Thoracic aorta (tissue), 2 donors: ENCODE measurements at places on chromosomes 12 and 14. TPM values are rescaled to one million over a fixed set of nuclear protein-coding genes. Genes with fewer than 3 reads are reported as not detected.

Gene KERA
- total RNA-seq: not detected

DNA sequence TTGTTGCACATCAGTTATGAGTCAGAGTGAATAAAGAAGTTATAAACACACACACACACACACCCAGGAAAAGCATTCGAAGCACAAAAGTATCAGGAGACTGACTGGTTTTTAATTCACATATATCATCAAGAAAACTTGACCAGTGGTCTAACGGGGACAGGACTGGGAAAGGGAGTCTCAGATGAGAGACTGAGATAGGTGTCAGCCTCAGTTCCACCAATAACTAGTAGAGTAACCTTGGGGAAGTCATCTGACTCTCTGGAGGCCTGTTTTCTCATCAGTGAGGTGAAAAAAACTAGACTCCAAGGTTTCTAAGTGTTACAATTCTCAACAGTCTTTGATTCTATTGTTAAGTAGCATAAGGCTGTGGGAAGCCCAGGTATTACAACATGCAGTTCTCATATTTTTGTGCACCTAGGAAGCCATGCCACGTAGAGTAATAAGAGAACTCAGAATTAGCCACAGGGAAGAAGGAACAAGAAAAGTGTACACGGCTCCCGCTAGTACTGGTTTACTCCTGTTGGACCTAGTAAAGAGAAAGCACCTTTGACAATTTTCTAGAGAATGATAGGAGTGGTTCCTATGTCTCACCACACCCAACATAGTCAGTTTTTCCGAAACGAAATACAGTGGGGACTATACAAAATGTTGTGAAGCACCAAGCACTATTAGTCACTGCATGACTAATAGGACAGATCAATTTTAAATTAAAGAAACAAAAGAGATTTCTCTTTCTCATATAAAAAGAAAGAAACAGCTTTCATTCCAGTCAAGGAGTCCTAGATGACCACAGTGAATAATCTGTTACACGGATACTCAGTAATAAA is 5.0 kb downstream of the PPTC7 start:
- H3K4me1 ChIP-seq: peaks cover 24% of the 10 kb centered on the region
- H3K27me3 ChIP-seq: no peaks in the 10 kb centered on the region
- DNase-seq: no peak
- H3K4me3 ChIP-seq: no peak overlapping the region
- H3K27ac ChIP-seq: no peak overlapping the region
- no peaks in the 10 kb centered on the region for H3K36me3 ChIP-seq

Gene REC8
- total RNA-seq: 13.1 TPM

DNA sequence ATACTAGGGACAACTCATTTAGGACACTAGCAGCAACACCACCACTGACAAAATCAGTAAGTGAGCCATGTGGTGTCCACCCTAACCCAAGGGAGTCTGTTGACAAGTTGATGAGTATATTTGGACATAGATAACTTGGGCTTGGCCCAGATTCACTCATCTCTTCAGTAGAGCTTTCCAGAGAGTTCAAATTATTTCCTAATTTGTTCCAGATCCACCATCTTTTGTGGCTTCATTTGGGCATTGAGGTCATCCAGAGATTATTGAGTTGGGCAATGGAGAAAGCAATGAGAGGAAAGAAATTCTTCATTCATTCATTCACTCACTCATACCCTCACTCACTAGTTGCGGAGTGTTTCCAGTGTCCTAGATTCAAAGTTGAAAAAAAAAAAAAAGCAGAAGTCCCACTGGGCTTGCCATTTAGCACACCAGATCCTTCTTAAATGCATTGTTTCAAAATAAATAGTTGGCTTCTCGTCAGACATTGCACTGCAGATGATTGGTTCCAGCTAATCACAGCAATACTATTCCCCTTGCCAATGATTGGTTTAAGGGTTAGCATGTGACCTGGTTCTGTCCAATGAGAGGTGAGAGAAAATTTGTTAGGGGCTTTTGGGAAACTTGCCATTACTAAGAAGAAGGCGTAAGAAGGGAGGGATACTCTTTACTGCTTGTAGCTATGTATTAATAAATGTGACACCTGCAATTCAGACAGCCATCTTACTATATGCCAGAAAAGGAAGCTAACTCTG is 31.8 kb upstream of the WSCD2 start:
- H3K4me3 ChIP-seq: no peak overlapping the region
- no peak overlapping the region for H3K27ac ChIP-seq
- DNase-seq: no peak
- H3K27me3 ChIP-seq: no peaks in the 10 kb centered on the region

DNA sequence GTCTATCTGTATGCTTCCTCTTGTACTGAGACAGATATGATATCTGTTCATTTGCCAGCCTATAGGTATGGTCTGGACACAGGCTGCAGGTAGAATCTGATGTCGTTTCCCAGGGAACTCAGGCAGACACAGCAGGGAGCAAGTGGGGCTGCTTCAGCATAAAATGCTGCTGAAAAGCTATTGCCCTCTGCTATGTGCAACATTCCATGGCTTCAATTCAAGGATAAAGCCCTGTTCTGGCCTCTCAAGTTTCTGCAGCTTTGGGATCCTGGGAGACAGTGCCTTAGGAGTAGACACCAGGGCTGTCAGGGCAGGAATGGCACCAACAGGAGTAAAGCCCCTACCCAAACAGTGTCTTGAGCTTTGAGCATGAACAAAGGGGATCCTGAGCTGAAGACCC is 173.5 kb downstream of the SLC41A2 start:
- no peak overlapping the region for H3K4me3 ChIP-seq
- H3K4me1 ChIP-seq: no peaks in the 10 kb centered on the region

GRCh38 chr12:111283966-111284365 is 84.9 kb downstream of the PHETA1 start:
- DNase-seq: no peak
- no peaks in the 10 kb centered on the region for H3K4me1 ChIP-seq
- no peaks in the 10 kb centered on the region for H3K27me3 ChIP-seq
- H3K27ac ChIP-seq: no peak overlapping the region
- no peaks in the 10 kb centered on the region for H3K36me3 ChIP-seq
- H3K4me3 ChIP-seq: no peak overlapping the region

GRCh38 chr14:77605392-77605972 is 11.0 kb downstream of the SPTLC2 start:
- H3K27me3 ChIP-seq: no peaks in the 10 kb centered on the region
- H3K4me3 ChIP-seq: no peak overlapping the region
- H3K36me3 ChIP-seq: no peaks in the 10 kb centered on the region
- H3K4me1 ChIP-seq: no peaks in the 10 kb centered on the region
- H3K27ac ChIP-seq: no peak overlapping the region
- no peak for DNase-seq

DNA sequence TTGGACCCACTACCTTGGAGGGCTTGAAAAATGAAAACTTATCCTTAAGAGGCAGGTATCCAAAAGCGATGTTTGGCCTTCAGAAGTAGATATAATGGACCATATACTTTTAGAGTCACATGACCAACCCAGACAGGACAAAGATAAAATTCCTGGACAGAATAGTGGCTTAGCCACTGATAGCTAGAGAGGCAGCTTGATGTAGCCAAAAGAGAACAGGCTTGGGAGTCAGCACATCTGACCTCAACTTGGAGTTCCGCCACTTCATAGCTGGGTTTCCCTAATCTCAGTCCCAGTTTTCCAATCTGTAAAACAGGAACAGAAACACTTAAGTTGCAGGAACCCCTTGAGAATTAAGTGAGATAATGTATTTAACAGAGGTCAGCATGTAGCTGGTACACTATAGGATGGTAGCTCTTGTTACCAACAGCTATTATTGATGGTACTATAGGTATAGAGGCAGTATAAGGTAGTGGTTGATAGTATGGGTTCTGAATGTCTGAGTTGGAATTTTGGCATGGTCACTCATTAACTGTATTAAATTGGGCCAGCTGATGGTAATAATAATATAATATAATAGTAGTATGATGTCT is 63.2 kb upstream of the USP44 start:
- H3K27me3 ChIP-seq: no peaks in the 10 kb centered on the region
- no peak overlapping the region for H3K27ac ChIP-seq
- DNase-seq: no peak
- no peak overlapping the region for H3K4me3 ChIP-seq

DNA sequence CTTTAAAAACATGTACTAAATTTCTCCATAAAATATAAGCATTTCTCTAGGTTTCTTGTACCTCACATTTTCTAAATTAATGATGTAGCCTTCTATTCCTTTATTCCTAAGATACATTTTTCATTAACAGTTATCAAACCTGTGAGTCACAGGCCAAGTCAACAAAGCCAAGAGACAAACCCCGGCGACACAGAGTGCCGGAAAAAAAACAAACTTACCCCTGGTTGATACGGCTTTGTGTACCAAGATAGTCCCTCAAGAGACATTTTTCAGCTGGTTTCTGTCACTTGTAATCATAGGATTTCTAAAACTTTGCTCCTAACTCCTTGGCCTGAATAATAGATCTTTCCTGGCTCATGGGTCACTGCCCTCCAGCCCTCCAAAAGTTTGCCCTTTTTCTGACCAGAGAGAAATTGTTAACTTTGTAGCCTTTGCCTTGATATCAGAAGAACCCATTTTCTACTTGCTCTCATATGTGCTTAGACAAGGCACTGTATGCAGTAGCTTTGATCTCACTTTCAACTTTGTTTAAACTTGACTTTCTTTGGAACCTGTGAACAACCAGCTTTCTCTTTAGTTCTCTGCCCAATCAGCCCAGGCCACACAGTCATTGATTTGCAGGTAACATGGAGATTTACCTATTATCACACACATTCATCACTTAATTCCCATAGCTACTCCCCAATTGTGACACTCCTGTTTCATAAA is 172.2 kb downstream of the PRKD1 start:
- no peaks in the 10 kb centered on the region for H3K36me3 ChIP-seq
- H3K4me3 ChIP-seq: no peak overlapping the region
- DNase-seq: no peak
- H3K4me1 ChIP-seq: peaks cover 4% of the 10 kb centered on the region
- no peaks in the 10 kb centered on the region for H3K27me3 ChIP-seq

GRCh38 chr12:62328296-62328921 is 68.2 kb downstream of the USP15 start:
- H3K27ac ChIP-seq: no peak overlapping the region
- peaks cover 13% of the 10 kb centered on the region for H3K4me1 ChIP-seq
- H3K4me3 ChIP-seq: no peak overlapping the region
- no peak for DNase-seq
- peaks cover 2% of the 10 kb centered on the region for H3K36me3 ChIP-seq

DNA sequence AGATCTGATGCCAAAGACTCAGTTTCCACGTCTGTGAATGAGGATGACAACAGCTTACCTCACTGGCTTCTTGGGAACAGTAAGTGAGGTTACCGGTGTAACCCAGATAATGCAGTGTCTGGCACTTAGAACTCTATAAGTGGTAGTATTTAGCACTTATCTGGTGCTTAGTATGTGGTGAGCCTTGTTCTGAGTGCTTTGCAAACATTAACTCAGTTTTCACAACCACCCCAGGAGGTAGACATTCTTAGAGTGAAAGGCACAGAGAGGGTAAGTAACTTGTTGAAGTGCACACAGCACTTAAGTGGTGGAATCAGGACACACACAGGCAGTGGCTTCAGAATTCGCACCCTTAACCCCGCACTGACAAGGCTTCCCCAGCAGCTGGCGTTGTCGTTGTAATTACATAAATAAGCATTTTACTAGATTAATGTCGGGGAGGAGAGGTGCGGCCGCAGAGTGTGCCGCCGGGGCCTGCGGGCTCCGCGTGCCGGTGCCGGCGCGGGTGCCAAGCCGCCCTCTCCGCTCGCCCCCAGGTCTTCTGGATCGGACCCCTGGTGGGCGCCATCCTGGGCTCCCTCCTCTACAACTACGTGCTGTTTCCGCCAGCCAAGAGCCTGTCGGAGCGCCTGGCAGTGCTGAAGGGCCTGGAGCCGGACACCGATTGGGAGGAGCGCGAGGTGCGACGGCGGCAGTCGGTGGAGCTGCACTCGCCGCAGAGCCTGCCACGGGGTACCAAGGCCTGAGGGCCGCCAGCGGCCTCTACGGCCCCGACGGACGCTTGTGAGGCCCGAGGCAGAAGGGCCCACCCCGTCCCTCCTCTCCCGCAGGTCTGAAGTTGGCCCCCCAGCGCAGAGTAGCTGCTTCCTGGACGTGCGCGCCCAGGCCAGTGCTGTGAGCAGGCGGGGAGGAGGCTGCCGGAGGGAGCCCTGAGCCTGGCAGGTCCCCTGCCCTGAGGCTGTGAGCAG is 4.6 kb downstream of the AQP2 start:
- no peaks in the 10 kb centered on the region for H3K36me3 ChIP-seq
- no peak overlapping the region for H3K27ac ChIP-seq
- peaks cover 4% of the 10 kb centered on the region for H3K4me1 ChIP-seq
- no peak overlapping the region for H3K4me3 ChIP-seq
- no peaks in the 10 kb centered on the region for H3K27me3 ChIP-seq
